Osteoblast (primary cell): ENCODE measurements at places on chromosomes 13 and 19. TPM values are rescaled to one million over a fixed set of nuclear protein-coding genes. Genes with fewer than 3 reads are reported as not detected.

GRCh38 chr13:39329182-39329639, 273.8 kb downstream of the LHFPL6 start:
- no peak for DNase-seq

DNA sequence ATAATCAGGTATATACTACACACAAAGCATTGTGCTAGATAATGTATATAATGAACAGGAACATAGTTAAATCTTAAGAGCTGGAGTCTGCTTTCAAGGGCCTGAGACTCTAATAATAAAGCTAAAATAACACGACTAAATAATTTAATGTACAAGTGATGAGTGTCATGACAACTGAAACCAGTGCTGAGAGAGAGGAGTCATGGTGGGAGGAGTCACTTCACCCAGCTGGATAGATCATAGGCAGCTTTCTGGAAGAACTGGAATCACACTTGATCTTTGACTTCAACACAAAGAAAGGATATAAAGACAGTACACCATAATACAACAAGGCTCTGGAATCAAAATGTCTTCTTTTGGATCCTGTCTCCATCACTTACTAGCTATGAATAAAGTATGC, 7.1 kb downstream of the RBM26 start:
- DNase-seq, result no peak

DNA sequence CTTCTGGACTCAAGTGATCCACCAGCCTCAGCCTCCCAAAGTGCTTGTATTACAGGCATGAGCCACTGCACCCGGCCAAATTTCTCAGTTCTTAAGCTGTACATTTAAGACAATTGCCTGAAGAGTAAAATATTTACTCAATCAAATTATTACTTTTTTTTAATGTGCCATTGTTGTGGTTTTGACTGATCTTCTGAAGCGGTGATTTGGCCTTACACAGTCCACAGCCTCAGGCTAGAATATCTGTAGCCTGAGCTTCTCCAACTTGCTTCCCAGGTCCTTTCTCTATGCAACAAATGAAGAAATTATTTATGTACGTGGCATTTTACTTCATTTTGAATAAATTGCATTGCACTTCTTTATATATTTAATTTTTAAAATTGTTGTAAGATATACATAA, 281.3 kb downstream of the KLF5 start:
- no peak for DNase-seq

DNA sequence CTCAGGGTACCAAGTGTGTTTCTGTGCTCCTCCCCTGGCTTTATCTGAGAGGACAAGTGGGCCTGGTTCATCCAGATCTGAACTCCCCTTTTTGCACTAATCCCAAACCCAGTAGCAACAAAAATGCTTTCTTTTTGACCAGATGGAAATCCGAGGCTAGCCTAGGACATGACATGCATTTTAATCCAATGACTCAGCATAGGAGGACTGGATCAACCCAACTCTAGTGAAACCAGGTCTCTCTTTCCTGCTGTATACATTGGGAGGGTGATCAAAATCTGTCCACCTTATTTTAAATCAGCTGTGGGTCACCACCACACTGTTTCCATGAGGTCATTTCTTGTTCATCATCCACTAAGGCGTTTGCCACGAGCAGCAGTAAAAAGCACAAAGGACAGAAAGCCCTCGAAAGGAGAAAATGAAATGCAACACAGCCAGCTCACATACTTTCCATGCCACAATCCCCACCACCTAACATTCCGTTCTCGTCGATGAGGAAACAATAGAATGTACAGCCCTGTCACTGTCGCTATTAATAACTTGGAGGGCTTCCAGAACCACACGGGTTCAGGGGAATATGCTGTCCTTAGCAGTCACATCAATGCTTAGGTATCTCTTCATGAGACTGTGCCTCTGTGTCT, 543.0 kb downstream of the IRS2 start:
- DNase-seq, result no peak

TMEM221 gene
- not detected in 2 replicates for total RNA-seq

GRCh38 chr13:57633141-57633949, 1.8 kb downstream of the PCDH17 start:
- peak; percentile 46 for DNase-seq

DNA sequence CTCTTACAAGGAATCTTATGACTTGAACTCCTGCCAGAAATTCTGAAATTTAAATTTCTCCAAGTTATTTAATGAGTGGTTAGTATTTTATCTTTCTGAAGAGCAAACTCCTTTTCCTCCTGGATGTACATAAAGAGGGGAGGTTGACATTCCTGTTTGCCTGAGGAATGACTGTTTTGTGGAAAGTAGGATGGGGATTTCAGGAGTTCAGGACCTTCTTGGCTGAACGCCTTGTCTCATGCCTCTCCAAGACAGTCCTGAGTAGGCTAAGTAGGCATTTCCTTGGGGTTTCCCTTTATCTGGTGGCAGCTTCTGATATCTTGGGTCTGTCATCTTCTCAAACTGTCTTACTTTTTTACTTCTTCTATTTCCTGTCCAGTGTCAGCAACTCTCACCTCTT, 356.6 kb downstream of the TDRD3 start:
- DNase-seq, result peak; percentile 19

- no peak for DNase-seq
Measured at GRCh38 chr19:41792513-41793413, 3.6 kb upstream of the CEACAM3 start.

DNA sequence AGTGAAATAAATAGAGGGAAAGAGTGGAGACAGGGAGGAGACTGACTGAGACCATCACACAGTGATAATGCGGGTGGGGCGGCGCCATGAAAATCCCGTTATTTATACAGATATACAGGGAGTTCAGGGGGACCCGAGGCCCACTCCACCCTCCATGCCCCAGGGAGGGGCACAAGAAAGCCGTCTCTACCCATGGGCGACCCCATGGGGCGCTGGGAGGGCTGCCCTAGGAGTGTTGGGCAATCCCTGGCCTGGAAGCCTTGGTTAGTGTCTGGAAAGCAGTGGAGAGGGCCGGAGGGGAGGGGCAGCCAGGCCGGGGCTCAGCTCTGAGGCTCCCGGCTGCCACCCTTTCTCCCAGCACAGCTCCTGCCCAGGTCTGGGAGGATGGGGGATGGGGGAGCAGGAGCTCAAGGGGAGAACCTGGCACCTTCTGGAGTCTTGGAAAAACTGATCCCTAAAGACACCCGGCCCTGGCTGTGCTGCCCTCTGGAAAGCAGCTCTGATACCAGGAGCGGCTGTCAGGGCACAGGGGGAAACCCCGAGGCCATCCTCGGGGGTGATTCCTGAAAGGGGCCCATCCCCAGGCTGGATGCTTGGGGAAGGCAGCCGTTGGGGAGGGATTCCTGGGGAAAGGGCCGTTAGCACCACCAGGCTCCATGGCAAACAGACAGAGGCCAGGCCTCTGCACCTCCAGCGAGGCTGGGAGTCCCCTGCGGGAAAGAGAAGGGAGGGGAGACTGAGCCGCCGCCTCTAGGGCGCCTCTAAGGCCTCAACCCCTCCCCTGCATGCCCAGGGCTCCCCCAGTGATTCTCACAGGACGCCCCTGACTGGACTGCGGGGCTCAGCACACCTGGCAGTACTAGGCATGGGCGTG, 3.0 kb upstream of the PRKD2 start:
- DNase-seq, result peak; percentile 86

DNA sequence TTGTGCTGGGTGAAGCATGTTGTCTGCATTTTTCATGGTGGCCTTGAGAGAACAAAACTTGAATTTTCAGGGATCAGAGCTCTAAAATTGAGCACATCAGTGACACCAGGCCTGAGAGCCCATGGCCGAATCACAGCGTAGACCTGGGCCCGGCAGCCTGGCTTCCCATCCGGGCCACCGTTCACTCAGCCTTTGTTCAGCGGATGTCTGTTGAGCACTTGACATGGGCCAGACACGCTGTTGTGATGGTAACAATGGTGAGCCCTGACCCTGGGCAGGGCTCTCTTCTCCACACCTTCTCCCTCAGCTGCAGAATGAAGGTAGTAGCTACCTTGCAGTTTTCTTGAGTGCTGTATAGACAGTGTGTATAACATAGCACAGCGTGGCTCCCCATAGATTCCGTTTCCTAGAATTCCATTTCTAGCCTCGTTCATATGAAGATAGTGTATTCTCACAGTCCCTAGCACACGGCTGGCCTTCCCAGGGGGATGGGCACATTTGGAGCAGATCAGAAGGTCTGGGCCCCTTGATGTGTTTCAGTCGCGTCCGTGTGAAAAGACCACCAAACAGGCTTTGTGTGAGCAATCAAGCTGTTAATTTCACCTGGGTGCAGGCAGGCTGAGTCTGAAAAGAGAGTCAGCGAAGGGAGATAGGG, 75.3 kb downstream of the RAB20 start:
- DNase-seq, result no peak
